Occipital lobe (tissue), 3 donors: ENCODE measurements at places on chromosomes 1 and 21.
A peak's percentile ranks its signal among the peaks of the same experiment; 100 is the strongest.

DNA sequence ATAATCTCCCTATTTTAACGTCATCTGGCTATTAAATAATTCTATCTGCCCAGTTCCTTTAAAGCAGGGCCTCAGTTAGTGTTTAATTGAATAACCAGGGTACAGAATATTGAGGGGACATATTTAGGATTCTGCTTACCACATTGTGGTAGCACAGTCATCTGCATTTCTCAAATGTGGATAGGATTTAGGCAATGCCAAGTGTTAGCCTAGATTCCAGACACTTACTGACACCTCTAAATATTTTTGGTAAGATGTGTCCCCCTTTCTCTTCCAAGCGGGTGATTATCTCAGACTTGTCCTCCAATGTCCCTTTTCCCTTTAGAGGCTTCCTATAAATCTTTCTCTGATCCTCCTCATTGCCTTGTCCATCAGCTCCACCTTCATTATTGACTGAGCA lies 160.8 kb upstream of the HOOK1 start:
- no peak for DNase-seq

- DNase-seq, result no peak
Observed at GRCh38 chr1:226590614-226591013, 42.0 kb downstream of the STUM start.

GRCh38 chr1:187445066-187445465 lies 616.3 kb downstream of the PLA2G4A start:
- no peak for DNase-seq

DNA sequence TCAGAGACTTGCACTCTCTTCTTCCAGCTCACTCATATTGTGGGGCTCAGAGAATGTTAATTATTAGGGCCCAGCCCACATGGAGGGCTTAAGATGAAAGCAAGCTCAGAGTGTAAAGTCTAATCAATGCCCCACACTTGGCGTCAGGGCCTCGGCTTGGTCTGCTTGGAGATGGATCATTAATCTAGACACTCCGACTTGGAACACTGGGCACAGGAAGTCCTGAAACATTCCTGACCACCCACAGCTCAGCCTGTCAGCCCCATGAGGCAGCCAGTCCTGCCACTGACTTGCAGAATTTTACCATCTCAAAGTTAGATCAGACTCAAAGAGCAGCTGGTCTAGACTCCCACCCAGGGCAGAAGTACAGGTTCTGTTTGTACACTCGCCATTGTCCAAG lies 69.8 kb upstream of the TRABD2B start:
- DNase-seq, result no peak

DNA sequence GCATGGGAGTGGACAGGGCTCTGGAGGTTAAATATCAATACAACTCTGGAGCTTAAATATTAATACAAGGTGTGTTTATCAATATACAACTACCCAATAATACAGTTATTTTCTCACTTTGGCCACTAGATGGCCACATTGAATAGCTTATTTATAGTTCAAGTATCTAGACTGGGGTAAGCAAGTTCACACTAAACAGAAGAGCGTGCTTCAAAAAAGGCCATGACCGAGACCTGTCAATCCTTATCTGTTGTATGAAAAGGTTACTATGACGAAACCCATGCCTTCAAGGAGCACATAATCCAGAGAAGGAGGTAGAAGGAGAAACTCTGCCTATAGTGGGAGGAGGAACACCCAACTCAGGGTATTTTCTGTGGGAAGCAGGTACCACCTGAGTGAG lies 29.1 kb downstream of the CHML start:
- no peak for DNase-seq

DNA sequence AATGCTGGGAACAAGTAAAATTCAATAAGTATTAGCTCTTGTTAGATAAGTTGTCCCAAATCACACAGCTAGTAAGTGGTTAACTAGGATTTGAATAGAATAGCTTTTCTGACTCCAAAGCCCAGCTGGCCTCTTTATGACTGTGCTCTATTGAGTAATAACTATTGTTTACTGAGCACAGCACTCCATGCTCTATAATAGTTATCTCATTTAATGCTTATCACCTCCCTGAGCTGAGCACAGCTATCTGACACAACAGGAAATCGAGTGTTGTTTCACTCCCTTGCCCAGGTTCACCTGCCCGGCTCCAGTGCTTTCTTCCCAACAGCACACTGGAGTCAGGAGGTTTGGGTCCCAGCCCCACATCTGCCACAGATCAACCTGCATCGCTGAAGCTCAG lies 38.8 kb upstream of the STMN1 start:
- DNase-seq, result no peak

DNA sequence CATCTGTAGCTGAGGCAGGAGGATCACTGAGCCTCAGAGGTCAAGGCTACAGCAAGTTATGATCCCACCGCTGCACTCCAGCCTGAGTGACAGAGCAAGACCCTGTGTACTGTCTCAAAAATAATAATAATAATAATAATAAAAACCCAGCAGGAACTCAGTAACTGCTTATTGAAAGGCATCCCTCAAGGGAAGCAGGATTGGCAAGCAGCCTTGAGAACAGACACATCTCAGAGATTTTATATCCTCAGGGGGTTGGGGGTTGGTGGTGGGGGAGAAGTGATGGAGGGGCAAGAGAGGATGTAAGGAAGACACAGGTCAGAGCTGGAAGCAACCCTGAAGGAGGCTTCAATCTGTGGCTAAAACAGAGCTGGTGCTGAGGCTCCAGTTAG lies 29.6 kb downstream of the GNB1 start:
- no peak for DNase-seq

DNA sequence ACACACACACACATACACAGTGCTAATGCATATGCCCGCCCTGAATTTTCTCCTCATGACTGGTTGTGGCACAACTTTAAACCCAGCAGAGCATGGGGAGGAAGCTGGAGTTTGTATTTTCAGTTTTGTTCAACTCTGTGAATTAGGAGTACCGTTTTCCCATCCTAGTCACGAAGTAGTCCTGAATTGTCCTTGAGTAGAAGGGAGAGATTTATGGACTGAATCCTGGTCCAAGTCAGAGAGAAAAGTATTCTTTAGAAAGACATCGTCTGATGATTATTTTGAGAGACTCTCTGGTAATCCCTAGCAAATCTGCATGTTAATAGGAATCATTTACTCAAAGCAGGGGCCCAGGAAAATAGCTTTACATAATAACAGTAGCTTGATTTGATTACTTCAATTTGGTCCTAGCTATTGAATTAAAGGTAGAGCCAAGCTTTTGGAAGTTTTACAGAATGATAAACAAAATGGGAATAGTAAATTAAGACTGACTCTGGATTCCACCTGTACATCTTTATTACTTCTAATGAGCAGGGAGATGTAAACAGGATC lies 60.5 kb upstream of the OLIG2 start:
- DNase-seq, result no peak

GRCh38 chr1:45443580-45444446 lies 47.1 kb downstream of the TESK2 start:
- no peak for DNase-seq

- DNase-seq, result no peak
Observed at GRCh38 chr1:29311352-29312030, 75.2 kb downstream of the PTPRU start.

DNA sequence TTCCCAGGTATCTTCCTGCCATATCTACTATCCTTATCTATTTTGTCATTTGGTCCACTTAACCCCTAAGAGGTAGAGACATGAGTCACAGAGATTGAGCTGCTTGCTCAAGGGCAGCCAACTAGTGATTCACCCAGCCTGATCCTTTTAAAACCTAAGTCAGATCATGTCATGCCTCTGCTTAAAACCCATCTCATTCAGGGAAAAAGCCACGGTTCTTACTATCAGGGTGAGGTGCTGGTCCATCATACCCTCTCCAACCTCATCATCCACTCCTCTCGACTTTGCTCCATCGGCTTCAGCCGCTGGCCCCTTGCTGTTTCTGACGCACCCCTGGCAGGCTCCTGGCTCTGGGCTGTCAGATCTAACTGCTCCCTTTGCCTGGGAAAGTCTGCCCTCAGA lies 14.4 kb upstream of the PPP1R15B start:
- DNase-seq, result no peak

DNA sequence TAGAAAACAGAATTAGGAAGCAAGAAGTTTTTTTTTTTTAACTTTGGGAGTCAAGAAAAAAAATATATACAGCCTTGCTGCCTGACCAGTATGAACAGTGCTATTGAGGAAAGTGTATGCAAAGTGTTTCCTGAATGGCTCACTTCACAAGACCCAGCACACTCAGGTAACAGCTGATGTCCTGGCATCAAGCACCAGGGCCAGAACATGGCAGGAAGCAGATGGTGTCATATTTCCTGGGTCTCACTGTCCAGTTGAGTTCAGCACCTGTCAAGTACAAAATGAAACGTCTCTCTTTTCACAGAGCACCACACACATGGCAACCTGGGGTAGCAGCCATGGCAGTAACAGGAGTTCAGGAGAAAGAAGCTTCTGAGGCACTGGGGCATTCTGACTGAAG lies 372.3 kb downstream of the TTLL7 start:
- DNase-seq, result no peak

- DNase-seq, result no peak
Observed at GRCh38 chr21:30232011-30232410, 16.1 kb upstream of the CLDN8 start.

- no peak for DNase-seq
Observed at GRCh38 chr1:18249631-18250030, 142.0 kb downstream of the IGSF21 start.

GRCh38 chr21:43921979-43922945 lies 57.2 kb downstream of the AGPAT3 start:
- DNase-seq, result no peak

DNA sequence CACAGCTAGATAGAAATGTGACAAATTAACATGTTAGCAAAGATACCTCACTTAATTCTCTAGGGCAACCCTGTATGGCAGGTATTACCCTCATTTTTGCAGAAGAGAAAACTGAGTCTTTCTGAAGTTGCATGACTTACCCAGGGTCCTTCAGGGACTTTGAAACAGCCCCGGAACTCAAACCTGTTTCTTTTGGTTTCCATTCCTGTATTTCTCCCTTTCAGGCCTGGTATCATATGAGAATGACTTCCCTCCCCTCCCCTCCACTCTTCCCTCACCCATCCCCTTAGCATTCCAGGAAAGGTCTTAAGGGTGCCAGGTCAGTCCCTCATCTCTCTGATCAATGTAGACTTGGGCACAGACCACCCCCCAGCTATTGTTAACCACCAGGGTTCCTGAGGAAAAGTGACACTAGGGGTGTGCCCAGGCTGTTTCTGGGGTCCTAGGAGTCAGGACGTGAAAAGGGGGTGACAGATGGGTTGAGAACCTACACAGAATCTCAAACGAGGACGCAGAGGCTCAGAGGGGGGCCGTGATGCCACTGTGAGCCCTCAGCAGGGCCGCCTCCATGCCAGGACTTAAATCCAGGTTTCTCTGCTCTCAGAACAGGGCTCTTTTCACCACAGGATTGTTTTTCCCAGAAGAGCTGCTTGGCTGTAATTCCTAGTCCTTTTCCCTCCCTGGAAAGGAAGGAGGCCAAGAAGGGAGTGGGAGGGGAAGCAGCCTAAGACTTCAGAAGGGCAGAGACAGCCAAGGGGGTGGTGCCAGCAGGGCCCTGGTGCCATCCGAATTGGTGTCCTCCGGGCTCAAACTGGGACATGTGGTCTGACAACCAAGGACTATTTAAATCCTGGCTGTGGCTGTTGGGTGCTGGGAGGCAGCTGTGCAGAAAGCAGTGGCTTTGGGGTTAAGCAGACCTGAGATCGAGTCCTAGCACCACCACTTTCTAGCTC lies 2.1 kb upstream of the WASF2 start:
- peak; percentile 51 for DNase-seq

DNA sequence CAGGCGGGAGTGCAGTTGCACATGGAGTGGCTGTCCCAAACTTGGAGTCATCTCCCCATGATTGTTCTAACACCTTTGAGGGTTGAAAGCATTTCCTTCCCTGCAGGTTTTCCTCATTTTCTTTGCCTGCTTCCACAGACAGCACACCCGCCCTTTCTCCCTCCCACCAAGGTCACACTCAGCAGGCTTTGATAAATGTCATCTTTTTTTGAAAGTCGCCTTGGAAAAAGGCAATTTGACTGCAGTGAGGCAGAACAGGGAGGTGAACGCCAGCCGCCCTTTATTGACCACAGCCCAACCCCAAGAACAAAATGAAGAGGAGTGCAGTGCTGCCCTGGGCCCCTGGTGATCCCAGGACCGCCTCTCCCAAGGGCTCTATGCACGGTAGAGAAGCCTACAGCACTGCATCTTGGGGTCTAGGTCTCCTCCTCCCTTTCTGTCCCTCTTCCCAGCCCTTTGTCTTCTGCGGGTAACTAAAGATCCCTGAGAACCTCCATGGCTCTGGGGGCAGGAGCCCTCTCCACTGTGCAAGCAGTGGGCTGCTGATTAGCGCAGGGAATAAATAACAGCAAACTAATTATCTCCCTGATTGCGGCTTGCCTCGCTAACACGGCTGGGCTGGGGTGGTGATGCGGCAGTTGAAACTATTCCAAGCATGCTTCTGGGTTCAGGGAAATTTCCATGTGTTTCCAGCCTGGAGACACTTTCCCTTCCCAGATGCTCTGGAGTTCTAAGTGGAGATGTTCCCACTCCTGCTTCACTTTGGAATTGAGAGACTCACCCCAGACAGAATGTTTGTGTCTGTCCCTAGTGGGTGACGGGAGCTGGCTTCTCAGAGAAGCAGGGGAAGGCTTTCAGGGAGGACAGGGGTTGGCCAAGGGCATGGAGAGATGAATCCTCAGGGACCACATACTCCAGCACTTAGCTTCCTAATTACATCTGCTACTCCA lies 11.8 kb upstream of the AMIGO1 start:
- no peak for DNase-seq

GRCh38 chr1:3954170-3955169 lies 54.4 kb upstream of the C1orf174 start:
- no peak for DNase-seq

- DNase-seq, result no peak
Observed at GRCh38 chr1:173527151-173527826, 50.2 kb downstream of the PRDX6 start.

- DNase-seq, result no peak
Observed at GRCh38 chr1:3453891-3454810, at the start of gene ARHGEF16. TSS of gene ARHGEF16 (plus strand) at chr1:3454665. CDS start at chr1:3463085, 8,420 bp downstream.

GRCh38 chr1:234589064-234589800 lies 20.7 kb downstream of the IRF2BP2 start:
- DNase-seq, result no peak

DNA sequence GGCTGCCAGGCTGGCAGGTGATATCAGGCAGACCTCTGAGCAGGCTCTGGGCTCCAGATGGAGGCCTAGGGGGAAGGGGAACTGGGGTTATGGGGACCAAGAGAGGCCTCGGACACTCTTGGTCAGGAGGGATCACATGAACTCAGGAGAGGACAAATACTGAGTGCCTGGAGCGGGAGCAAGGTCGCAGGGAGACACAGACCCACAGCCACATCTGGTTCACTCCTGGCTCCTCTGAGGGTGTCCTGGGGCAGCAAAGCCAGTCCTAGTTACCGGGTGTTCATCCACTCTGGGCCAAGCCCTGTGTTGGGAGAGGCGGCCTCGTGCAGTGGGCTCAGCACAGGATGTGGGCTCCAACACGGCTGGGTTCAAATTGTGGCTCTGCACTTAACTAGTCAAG lies 239.0 kb downstream of the PTPRU start:
- DNase-seq, result no peak

- DNase-seq, result no peak
Observed at GRCh38 chr1:5779608-5780323, 212.5 kb downstream of the NPHP4 start.

- DNase-seq, result no peak
Observed at GRCh38 chr1:27451343-27451742, 38.6 kb downstream of the WASF2 start.
